ENCODE measurements at places on chromosomes 1 and 21.

GRCh38 chr1:101587741-101588140 lies 350.9 kb downstream of the S1PR1 start:
- DNase-seq, result no peak

DNA sequence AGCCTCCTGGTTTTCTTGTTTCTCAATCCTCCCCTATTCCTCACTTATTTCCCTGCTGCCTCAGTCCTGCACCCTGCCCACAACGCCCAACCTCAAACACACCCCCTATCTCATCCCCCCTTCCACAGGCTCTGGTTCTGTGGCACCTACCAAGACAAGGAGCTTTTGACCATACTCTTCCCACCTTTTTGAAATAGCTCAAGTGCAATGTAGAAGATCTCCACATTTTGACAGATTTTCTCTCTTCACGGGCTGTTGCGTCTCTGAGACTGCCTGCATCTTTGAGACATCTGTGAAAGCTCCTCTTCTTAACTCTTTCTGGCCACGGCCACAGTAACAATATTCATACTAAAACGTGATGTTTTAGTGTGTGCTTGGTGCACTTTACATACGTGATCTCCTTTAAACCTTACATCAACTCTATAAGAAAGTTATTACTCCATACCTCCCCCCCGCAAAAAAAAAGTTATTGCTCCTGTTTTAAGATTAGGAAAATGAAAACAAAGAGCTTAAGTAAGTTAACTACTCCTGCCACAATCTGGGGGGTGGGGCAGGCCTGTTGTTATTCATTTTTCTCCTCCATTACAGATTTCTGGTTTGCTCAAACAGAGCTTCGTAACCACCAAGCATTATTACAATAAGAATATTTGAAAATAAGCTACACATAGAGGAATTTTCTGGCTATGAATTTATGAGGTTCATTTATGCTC lies 1.8 kb upstream of the SERBP1 start:
- no peak for DNase-seq

DNA sequence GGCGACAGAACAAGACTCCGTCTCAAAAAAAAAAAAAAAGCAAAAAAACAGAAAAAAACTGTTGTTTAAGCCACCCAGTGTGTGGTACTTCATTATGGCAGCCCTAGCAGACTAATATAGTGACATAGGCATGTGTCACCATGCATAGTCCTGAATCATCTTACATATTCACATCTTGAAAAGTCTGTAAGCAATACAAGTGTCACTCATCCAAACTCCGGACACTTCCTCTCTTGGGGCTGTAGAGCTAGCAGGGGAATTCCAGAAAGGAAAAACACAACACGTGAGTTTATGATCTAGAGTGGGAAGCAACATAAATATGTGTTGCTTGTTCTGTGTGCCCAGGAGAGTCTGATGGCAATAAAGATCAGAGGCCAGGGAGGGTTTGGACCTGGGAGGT lies 81.6 kb upstream of the KCNE2 start:
- no peak for DNase-seq

- DNase-seq, result no peak
Observed at GRCh38 chr1:18513995-18514394, 33.3 kb downstream of the KLHDC7A start.

- DNase-seq, result no peak
Observed at GRCh38 chr1:231248778-231249177, 7.8 kb downstream of the GNPAT start.

GRCh38 chr1:15423355-15424077 lies 13.8 kb downstream of the EFHD2 start:
- DNase-seq, result no peak

DNA sequence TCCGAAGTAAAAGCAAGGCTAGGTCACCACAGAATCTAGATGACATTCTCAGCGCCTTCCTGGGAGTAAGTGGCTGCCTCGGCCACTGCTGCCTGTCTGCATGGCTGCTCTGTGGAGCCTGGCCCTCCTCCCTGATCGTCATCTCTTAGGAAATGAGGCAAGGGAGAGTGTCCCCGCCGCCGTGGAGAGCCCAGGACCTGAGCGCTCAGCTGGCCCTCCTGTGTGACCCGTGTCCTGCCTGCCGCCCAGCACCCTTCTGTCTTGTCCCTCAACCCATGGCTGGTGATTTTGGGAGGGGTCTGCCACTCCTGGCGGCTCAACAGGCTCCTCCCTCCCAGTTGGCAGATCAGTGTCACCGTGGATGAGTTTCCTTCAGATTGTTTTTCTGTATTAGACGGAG lies 156.4 kb upstream of the COL6A1 start:
- DNase-seq, result no peak

- no peak for DNase-seq
Observed at GRCh38 chr1:71733121-71733520, 549.2 kb downstream of the NEGR1 start.

DNA sequence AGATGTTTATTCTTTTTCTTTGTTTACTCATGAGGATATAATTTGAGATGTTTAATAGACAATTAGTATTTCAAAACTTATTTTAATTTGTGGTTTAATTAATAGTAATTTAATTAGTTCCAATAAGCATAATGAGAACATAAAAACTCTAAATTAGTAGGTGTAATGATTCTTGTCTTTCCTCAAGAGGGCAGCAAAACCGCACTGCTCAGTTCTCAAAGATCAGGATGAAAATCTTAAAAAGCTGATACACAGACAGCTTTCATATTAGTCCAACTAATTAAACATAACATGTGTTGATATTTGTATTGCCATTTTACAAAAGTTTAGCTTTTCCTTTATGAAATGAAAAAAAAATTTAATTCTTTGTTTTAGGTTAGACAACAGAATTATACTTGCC lies 106.7 kb upstream of the C21orf91 start:
- DNase-seq, result no peak

DNA sequence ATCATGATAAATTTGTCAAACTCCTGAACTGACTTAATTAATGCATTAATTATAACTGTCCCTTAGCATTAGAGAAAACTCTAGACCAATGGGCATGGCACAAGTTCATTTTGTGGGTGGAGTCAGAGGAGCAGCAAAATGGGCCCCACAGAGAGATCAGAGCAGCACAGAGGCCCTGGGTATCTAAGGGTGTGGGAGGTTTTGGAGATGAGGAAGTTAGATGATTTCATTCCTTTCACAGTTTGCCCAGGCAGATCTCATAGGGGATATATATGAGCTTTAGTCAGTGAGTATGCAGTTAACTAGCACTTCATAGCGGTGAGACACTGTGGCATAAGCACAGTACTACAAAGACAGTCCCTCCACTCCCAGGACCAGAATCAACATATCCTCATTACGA lies 117.3 kb downstream of the MAB21L3 start:
- no peak for DNase-seq

GRCh38 chr21:35783721-35784120 lies 276.6 kb downstream of the SETD4 start:
- DNase-seq, result no peak

GRCh38 chr1:96487971-96488370 lies 233.6 kb upstream of the PTBP2 start:
- no peak for DNase-seq

- DNase-seq, result no peak
Observed at GRCh38 chr1:231639819-231640218, 13.2 kb downstream of the DISC1 start.

DNA sequence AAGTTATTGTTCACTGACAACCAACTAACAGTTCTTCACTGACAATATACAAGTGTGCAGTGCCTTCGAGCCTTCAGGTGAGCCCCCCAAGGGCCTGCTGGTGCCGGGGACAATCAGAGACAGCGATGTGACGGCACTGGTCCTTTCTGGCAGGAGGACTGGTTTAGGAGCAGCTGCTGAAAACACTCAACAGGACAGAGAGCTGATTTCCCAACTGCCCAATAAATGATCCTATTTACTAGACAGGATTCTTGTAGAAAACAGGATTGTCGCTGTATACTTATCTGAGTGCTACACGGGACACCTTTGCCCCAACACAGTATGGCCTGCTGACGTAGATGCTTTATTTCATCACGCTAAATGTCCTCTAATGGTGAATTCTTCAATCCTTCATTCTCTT lies 65.4 kb downstream of the TP53BP2 start:
- DNase-seq, result no peak

GRCh38 chr1:16013220-16013907 lies 4.5 kb downstream of the HSPB7 start:
- DNase-seq, result no peak

- no peak for DNase-seq
Observed at GRCh38 chr1:227929751-227930472, 17.8 kb downstream of the WNT9A start.

DNA sequence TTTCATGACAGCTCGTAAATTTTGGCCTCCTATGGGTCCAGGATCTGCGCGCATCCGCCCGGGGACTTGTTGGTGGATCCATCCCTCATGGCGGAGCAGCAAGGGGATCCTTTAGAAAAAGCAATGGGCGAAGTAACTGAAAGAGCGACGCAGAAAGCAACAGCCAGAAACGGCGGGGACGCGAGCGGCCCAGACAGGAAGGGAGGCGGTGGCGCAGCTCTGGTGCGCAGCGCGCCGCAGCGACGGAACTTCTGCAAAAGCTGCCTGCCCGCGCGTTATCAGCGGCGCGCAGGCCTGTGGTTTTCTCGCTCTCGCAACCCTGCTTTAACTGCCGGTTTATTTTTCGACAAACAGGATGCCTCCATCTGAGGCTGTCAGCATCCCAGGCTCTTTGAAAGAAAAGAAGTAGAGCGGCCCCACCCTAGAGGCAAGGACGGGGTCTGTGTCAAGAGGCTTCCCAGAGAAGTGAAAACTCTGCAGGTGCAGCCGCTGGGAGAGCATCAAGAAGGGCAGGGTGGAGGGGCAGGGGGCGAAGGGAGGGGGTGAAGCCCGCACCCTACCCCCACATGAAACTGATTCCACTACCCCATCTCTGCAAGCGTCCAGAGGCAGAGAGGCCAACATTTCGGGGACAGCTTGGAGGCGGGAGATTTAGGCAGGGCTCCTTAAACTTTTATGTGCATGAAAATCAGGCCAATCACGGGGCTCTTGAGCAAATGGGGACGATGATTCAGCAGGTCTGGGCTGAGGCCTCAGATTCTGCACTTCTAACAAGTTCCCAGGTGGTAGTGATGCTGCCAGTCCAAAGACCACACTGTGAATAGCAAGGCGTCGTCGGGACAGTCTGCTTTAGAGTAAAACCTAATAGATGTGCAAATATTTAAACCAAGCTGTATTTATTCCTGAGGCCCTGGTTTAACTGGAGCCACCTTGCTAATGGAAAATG lies 22.2 kb downstream of the RUNX1 start:
- no peak for DNase-seq

DNA sequence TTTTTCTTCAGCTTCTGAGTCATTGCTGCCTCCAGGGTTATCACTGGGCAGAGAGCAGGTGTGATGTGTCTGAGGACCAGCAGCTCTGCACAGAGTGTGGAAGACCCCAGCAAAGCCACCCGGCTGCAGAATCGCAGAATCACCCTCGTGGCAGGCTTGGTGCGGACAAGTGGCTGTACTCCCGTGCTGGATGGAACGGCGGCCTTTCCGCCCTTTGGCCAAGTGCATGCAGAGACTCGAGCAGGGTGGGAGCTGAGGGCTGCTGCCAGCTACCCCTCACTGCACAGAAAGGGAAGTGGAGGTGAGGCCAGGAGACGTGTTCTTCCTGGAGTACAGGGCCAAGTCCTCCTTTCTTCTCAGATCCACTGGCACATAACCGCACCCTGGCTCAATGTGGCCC lies 162.5 kb downstream of the PCBP3 start:
- no peak for DNase-seq

- no peak for DNase-seq
Observed at GRCh38 chr1:110053552-110054428, 16.7 kb downstream of the ALX3 start.

DNA sequence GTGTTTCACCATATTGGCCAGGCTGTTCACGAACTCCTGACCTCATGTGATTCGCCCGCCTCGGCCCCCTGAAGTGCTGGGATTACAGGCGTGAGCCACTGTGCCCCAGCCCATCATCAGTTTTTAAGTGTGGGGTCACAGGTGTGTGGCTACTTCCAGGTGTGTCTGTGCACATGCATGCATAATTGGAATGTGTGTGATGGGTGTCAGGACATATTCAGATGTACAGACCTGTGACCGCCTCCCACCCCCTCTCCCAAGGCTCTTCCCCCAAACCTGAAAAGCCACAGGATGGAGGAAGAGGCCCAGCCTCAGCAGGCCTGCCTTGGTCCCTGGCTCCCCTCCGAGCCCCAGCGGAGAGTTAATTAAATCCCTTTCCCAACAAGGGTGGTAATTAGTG lies 37.3 kb upstream of the CSF3R start:
- DNase-seq, result no peak

DNA sequence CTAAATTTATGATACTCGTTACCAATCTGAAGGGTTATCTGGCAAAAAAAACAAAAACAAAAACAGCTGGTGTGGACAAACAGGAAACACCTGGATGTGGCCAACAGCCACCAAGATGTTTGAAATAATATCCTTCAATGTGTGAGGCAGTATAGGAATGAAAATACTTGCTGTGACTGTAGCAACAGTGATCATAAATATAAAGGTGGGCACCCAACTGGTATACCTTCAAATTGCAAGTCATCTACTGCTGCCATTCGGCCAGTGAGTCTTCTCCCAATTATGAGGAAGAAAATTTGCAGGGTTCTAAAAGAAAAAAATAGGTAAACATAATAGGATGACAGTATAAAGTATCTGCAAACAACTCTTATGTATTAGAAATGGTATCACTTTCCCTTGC lies 916 bp downstream of the YIPF1 start:
- no peak for DNase-seq

DNA sequence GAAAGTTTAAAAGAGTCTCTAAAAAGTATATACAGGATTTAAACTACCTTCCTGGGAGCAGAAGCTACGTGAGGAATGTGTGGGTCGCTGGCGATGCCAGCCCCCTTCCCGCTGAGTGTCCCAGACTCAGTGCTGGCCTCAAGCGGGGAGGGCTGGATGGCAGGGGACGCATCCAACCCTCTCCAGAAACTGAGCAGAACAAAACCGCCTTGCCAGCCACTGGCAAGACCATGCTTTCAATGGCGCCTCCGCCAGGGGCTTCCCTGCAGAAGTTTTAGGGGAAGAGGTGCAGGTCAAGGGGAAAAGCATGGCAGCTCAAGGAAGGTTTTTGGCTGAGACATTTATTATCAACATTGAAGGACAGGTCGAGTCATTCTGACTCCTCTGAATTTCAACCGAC lies 26.1 kb downstream of the NADK start:
- DNase-seq, result no peak

DNA sequence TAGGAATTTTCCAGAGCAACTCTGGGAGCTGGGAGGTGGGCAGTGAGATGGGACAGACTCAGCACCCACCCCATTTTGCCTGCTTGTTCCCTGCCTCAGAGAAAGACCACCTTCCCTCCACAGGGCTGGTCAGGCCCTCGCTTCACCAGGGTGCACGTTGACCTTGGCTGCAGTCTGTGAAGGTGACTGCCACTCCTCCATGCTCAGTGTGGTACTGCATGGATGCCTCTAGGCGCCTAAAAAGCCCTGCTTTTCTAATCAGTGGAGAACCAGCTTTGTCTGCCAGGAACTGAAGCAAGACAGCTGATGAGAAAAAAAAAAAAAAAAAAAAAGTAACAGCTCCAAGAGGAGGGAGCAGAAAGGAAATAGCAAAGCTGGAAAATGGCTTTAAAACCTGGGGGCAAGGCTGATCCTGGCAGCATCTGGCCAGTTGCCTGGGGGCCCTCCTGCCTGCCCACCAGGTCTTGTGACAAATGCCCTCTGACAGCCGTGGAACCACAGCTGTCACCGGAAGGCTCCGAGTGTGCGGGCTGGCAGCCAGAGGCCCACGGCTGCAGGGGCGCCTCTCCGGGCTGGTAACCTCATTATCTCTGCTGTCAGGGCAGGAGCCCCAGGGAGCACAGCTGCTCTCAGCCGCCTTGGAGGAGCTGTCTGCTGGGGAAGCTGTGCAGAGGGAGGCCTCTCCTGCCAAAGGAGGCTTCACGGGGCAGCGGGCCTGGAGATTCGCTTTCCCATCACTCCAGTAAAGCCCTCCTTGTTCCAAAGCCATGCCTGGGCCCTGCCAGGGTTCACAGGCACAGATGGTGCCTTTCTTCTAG lies 13.7 kb downstream of the KIAA1614 start:
- no peak for DNase-seq

All from AG04450 (cell line).